ENCODE measurements at places on chromosomes 3 and 15.

DNA sequence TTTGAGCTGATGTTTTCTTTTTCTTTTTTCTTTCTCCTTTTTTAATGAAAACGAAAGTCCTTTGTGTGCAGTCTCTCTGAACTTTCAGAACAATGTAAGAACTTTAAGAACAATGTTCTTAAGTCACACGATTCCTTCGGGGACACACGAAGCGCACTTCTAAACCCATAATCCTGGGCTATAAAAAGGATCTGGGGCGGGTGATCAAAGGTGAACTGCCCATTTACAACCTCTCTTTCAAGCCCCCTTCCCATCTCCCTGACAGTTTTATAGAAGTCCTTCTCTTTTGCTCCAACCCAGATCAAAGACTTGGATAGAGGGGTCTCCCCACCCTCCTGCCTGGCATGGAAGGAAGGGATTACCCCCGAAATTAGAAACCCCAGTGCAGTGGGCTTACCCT, 126.8 kb downstream of the BDH1 start:
- no peak for DNase-seq

GRCh38 chr3:52446631-52447511, 2.0 kb upstream of the SEMA3G start:
- peak; percentile 51 for DNase-seq

DNA sequence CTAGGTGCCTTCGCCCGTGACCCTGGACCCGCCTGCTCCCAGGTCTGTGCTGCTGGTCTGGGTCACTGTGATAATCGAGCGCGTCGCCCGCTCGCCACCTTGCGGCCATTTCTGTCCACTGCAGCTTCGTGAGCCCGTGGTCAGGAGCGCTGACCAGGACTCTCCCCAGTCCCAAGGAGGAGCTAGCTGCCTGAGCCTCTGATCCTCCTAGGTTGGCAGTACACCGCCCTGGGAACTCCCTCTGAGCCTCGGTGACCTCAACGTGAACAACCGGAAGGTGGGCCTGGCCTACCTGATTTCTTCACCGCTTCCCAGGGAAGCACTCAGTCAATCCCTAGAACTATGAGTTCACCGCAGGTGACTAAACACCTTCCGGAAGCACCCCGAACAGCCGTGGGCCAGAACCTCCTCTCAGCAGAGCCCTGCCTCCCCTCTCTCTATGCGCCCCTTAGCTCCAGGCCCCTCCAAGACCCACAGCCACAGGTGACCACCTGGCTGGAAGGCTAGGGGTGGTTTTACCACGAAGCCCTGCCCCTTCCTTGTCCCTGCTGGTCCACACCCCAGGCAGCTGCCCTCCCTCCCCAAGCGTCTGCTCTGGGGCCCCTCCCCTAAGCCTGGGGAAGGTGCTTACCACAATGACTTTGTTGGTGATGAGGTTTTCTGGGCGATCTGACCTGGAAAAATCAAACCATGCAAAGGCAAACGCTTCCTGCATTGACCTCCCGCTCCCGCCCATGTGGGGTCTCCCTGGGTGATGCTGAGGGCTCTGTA, 9.7 kb downstream of the PLA2G4D start:
- no peak for DNase-seq

DNA sequence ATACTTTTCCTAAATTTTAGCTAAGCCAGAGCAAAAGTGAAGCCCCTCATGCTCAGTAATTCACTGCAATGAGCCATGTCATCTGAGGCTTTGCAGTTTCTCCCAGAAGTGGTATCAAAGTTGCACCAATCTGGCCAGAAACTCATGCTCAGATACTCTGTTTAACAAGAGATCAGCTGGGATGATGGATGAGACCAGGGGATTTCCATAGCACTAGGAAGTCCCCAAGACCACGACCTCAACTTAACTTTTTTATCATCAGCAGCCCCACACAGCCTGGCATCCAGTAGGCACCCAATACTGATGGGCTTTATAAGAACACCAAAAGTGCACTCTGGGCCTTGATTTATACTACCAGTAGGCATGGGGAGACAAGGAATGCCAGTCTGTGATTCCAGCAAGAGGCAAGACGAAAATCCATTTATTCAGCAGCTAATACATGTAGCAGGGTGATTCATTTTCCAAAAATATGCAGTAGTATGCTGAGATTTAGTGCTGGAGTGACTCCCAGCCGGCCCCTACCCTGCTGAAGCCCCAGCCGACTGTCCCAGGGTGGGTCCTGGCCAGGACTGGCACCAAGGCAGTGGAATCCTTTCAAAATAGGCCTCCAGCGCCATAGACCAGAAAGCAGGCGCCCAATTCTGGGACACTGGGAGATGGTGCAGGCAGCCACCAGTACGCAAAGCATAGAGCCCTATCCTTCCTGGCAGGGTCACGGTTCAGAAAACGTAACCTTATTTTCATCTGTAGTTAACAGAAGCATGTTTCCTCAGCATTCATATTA, 612 bp upstream of the LDHAL6B start:
- DNase-seq: no peak

DNA sequence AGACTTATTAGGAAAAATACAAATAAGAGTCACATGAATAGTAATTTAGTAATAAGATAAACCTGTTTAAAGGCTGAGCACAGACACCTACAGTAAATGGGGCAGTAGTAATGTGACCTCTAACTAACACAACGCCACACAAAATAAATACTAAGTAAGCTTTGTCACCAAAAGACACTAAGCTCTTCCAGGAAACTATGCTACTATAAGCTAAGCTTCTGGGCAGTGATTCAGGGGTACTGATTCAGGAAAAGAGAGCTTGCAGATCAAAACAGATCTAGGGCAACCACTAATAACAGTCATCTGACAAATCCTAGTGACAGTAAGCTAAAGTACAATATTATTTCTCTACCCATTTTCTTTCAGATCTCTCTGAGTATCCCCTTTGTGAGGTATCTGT, 68.8 kb downstream of the PLOD2 start:
- DNase-seq: no peak

GRCh38 chr15:65365229-65365628, 12.6 kb downstream of the IGDCC3 start:
- DNase-seq: no peak

GRCh38 chr3:39191111-39191510, 1.3 kb downstream of the XIRP1 start:
- DNase-seq: no peak

GRCh38 chr3:153138276-153139210, 23.5 kb upstream of the RAP2B start:
- peak; percentile 24 for DNase-seq

DNA sequence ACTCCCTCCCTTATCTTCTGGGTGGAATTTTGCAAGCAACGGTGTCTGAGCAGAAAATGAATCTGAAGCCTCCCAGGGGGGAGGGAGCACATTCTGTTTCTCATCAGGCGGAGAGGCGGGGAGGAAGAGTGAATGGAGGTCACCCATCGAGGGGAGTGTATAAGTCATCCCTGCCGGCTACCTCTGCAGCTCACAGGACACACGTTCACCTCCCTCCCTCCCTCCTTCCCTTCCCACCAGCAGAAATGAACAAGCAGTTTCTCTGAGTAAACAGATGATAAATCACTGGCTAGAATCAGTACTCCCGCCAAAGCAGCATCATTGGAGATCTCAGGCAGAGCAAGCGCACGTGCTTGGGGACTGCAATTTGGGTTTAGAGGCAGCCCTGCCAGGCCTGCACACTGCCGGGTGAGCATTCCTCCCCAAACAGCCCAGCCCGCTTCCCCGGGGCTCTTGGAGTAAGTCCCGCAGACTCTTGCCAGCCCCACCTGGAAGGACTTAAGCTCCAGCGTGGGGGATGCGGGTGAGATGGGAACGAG, 38.3 kb downstream of the CPN2 start:
- no peak for DNase-seq

DNA sequence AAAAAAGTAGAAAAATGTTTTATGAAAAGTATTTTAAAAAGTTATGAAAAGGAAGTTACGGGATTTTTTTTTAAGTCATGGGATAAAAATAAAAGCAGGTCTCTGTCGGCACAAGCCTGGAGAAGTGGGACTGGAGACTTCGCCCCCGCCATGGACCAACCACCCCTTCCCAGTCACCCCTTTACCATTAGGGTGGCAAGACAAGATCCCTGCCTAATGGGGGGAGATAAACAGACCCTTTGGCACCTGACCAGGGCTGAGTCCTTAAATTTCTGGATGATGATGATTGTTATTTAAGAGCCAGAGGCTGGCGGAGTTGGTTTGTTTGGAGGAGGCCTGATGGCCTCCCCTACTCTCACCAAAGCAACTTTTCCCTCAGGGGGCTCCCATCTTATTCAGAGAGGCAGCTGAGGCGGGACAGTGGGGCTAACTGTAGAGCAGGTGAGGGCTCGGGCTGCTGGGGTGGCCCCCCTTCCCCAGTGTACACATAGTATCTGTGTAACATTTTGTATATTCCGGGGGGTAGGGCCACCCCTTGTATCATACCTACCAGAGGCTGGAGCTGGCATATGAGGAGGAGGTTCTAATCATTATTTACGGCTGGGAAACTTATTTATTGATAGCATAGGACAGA, 74.0 kb downstream of the ADAMTS7 start:
- DNase-seq: no peak

DNA sequence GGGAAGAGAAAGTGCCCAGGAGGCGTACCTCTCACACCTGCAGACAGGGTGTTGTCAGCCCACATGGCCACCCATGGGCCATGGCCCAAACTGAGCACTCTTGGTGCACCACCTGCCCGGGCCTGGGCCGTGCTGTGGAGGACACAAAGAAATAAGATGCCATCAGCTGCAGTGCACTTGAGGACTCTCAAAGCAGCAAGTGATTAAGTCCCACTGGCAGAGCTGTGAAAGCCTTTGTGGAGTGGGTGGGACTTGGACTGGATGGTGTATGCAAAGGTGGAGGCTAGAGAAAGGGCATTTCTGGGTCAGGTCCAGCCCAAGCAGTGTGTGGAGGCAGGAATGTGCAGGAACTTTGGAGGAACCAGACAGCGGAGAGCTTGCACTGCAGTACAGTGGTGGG, 122.3 kb downstream of the MEGF11 start:
- no peak for DNase-seq
